ENCODE measurements at places on chromosomes 16 and 17. TPM values are rescaled to one million over a fixed set of nuclear protein-coding genes. Genes with fewer than 3 reads are reported as not detected.

MAF gene
- 19.6 TPM for total RNA-seq

GRCh38 chr16:71526111-71526631 lies at the start of gene CHST4:
CHST4 (plus strand) TSS chr16:71526426; CDS start chr16:71536678, 10,252 bp downstream.
- DNase-seq = no peak

GRCh38 chr16:2835638-2836493 lies 5.8 kb downstream of the ZG16B start:
- DNase-seq = no peak

- DNase-seq = no peak
Observed at GRCh38 chr17:43671031-43671692, 9.4 kb upstream of the MEOX1 start.

GRCh38 chr17:44309472-44309871 lies 1.1 kb downstream of the RUNDC3A start:
- DNase-seq = no peak

CACNG3 gene
- not detected for total RNA-seq

EFNB3 gene
- 0.13 TPM for total RNA-seq

HSD17B2 gene
- total RNA-seq = not detected

CMTM1 gene
- total RNA-seq = 1.3 TPM

DNA sequence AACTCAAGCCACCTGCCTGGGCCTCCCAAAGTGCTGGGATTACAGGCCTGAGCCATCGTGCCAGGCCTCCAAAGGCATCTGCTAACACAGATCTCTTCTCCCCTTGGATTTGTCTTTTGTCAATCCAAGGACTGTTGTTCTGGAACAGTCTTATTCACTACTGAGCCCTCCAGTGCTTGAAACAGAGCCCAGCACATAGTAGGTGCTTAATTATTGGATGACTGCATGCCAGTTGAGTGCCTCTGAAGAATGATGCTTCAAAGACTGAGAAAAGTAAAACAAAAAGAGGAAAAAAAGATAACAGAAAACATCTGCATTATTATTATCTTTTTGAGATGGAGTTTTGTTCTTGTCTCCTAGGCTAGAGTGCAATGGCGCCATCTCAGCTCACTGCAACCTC lies 1.7 kb upstream of the CRISPLD2 start:
- no peak for DNase-seq

KRTAP2-2 gene
- not detected for total RNA-seq

GRCh38 chr17:17933775-17934174 lies 38.4 kb downstream of the TOM1L2 start:
- DNase-seq = no peak

DNA sequence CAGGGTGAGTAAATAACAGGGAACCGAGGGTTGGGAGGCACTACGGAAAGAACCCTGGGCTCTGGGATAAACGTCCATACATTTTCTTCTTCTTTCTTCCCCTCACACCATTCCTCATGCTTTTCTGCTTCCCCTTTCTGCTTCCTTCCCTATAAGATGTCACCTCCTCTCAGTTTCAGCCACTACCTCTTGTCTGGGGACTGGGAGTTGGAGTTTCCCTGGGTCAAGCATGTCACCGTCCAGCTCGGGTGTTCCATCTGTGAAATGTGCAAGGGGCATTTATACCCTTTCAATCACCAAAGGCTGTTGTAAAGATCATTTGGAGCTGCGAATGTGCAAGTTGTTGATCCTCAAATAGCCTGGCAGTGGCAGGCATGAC lies 17.5 kb upstream of the CCL22 start:
- DNase-seq = no peak

GRCh38 chr17:77491921-77492445 lies 351.2 kb downstream of the SEC14L1 start:
- DNase-seq = no peak

GRCh38 chr16:11298143-11298900 lies 17.2 kb upstream of the PRM1 start:
- DNase-seq = no peak

DNA sequence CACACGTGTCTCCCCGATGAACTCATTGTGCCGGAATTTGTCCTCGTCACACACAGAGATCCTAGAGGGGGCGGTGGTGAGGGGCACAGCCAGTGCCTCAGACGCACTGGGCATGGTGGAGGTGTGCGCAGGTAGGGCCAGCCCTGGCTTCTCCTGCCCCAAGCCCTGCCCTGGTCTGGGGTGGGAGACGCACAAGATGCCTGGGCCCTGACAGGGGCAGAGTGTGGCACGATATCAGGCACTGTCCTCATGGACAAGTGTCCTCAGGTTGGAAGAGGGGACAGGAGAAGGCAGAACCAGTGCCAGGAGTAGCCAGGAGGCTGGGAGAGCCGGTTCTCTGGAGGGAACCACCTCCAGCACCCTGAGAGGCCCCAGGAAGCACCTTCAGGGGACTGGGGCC lies 20.0 kb downstream of the DOC2B start:
- DNase-seq = no peak

- no peak for DNase-seq
Observed at GRCh38 chr17:50003911-50004310, 8.9 kb upstream of the DLX3 start.

DNA sequence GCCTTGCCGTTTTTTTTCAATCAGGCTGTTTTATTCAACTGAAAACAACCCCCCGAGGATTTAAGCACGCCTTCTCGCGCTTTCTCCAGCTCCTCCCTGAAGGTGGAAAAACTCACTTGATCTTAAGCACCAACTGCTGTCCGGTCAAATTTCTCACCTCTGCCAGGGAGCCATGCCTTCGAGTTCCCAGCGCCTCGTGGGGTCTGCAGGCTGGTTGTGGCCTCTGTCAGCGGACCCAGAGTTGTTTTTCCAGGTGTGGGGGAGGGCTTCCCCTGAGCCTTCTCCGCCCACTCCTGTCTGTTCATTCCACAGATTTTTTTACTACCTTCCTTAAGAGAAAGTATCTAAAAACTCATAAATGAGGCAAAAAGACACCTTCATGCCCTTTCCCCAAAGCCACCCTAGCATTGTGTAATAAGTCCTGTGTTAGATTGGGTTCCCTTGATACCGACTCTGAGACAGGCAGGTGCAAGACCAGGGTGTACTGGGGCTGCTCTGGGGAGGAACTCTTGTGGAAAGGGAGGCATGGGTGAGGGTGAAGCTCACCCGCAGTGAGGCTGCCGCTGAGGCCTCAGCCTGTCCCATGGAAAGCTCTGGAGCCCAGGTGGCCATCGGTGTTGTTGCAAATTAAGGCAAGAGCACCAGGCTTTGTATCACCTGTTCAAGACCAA lies 101.6 kb downstream of the AXIN2 start:
- DNase-seq = no peak

TBC1D16 gene
- total RNA-seq = 14.0 TPM

GRCh38 chr17:11081342-11081741 lies 159.7 kb upstream of the SHISA6 start:
- DNase-seq = no peak

- no peak for DNase-seq
Observed at GRCh38 chr17:58277107-58277801, 3.5 kb downstream of the MPO start.

CA7 gene
- total RNA-seq = not detected

- no peak for DNase-seq
Observed at GRCh38 chr17:13741744-13742143, 140.0 kb upstream of the HS3ST3A1 start.

GRCh38 chr17:29885031-29885640 lies 44.9 kb downstream of the SSH2 start:
- DNase-seq = no peak

SMURF2 gene
- 12.4 TPM for total RNA-seq

- no peak for DNase-seq
Observed at GRCh38 chr16:11543661-11544393, 42.9 kb downstream of the LITAF start.

- no peak for DNase-seq
Observed at GRCh38 chr17:78595135-78595810, 18.1 kb upstream of the DNAH17 start.

GRCh38 chr17:17416400-17417360 lies 60.1 kb upstream of the MED9 start:
- no peak for DNase-seq

- no peak for DNase-seq
Observed at GRCh38 chr16:4232541-4233386, 9.1 kb downstream of the SRL start.

TSEN54 gene
- 5.6 TPM for total RNA-seq

C16orf89 gene
- total RNA-seq = 6.1 TPM

OR1E2 gene
- not detected for total RNA-seq

DNAH3 gene
- 0.89 TPM for total RNA-seq

SPATA2L gene
- total RNA-seq = 4.1 TPM

DNA sequence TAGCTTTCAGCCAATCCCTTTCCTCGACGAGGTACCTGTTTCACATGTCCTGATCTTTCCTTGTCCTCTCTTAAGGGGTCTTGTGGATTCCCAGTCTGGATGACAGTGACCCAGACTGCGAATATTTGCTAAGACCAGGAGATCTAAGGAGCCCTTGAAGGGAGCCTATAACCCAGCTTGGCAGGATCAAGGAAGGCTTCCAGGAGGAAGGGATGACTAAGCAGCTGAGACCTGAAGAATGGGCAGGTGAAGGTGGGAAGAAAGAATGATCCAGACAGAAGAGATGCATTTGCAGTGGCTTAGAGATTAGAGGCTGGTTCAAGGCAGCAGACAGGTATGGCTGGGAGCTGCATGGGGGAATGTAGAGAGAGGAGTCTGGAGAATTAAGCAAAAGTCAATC lies 1.9 kb upstream of the PDK2 start:
- DNase-seq = no peak

DNA sequence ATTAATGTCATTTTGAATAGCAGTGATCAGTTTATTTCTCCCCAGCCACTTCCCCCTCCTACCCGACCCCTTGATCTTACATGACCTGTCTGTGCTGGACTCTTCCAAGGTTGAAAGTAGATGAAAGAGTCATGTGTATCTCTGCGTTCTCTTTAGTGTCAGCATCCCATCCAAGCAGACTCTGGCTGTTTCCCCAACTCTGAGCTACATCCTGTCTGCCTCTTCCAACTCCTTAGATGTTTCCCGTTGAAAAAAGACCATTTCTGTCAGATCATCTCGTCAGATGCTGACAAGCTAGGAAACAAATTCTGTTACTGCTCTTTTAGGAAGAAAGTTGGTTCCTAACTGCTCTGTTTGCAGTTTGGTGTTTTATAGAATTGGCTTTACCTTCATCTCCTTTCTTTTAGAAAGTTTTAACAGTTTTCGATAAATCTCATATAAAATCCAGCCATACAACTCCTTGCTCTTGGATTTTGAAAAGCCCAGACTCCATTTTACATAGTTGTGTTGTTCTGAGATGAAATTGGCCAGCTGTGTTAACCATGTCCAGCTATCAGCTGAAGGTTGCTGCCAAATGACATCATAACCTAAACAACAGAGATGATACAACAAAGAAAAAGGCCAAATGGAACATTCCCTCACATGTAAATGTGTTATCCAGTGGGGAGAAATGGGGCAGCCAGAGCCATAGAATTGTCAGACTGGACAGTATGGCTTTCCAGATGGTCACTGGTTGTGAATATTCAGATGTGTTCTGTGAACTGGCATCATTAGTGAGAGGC lies 43.5 kb downstream of the CYB561 start:
- DNase-seq = no peak

Data from Right ventricle myocardium superior (tissue), 1 donor.